ENCODE measurements at places on chromosomes 5 and 9.

DNA sequence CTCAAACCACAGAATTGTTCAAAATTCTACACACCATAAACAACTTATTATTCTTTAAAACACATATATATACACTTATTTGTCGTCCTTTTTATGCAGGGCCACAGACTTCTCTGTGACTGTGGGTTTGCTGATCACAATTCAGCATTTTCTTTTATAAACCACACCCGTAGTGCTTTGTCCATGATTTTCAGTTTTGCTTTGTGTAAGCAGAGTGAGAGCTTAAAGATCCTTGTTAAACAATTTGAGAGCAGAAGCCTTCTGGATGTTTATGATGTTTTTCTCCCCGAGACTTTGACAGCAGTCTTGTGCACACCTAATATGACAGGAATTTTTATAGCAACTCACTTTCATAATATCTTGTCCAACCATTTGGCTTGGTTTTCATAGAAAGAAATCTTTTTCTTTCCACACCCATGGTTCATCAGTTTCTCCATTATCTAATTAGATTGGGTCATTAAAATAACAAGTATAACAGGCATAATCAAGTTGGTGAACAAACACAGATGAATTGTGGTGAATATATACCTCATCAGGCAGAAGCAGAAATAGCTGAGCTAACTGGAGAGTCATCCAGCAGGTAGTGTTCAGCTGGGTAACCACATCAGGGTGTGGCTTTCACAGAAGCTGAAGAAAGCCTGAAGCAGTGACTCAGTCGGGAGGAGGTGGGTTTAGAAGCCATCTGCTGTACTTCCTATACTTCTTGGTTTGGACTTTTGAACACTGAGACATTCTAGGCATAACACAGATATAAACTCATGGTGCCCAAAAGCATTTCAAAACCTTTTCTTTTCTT lies 232.8 kb downstream of the DOCK8 start:
- peak; percentile 38 for DNase-seq

- DNase-seq = no peak
These were observed 408.8 kb downstream of the CDH10 start for GRCh38 chr5:24235946-24236345.

DNA sequence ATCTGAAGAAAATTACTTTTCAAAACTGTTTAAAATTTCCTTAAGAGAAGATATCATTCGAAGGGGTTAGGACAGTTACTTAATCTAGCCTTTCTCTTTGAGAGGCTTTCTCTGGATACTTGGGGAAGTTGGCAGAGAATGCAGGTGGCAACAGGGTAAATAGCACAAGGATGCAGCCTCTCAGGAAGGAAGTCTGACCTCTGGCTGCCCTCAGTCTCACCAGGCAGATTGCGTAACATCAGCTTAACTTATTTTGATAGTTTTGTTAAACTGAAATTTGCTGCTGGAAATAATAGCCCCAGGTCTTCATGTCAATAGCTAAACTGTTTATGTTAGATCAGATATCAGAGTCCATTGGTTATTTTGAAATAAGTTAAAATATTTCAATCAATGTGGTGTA lies 20.4 kb downstream of the CCDC192 start:
- DNase-seq = no peak

DNA sequence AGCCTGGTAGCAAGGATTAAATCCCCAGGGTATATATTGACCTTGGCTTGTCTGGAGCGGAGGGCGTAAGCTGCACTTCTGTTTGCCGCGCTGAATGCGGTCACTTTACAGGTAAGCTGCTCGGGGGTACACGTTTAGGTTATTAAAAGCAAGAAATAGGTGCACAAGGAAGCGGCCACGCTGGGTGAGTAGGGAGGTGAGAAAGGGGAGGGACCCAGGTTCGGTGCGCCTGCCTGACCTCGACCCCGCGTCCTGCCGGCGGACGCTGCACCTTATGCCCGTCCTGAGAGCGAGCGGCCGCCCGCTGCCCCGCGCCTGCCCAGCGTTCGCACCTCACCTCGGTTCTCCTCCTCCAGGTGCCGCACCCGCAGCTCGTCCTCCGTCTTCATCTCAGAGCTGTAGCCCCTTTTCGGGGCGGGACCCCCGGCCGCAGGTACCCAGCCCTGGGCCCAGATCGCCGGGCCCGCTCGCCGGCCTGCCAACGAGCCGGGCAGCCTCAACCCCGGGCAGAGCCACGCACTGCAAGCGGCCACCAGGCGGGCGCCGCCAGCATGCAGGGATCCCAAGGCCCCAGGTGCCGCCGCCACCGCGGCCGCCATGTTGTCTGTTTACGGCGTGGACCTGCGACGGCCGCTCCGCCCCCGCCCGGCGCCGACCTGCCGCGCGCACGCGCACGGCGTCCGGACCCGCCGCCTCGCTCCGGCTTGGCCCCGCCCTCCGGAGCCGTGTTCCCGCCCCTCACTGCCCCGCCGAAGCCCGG lies at the start of gene AUH:
TSS of gene AUH (minus strand) at position 628 of the 760 bp plus-strand sequence. CDS start at position 599, 29 bp downstream.
- no peak for DNase-seq

- no peak for DNase-seq
These were observed 18.0 kb downstream of the NEURL1B start for GRCh38 chr5:172658961-172659501.

GRCh38 chr5:14326035-14326903 lies 183.1 kb downstream of the TRIO start:
- no peak for DNase-seq

- DNase-seq = peak; percentile 8
These were observed 488.0 kb upstream of the CTNND2 start for GRCh38 chr5:12392246-12392645.

DNA sequence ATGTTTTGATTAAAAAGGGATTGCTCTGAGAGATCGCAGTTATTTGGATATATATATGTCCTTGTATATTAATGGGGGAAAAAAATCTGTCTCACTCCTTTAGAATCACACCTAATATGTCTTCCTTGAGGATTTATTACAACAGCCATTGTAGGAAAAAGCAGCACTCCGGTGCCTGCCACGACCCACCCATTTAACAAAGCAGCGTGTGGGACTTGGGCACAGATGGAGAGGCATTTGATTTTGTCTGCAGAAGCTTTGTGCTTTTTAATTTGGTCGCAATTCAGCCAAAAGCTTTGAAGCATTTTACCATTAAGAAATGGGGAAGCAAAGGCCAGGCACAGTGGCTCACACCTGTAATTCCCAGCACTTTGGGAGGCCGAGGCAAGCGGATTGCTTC lies 159.2 kb downstream of the SMARCA2 start:
- no peak for DNase-seq

- no peak for DNase-seq
These were observed 2.6 kb upstream of the PSIP1 start for GRCh38 chr9:15513335-15513734.
